ENCODE measurements at places on chromosomes 11 and 22.

- no peak for DNase-seq
Observed at GRCh38 chr11:107592813-107593212, 1.9 kb downstream of the ELMOD1 start.

- no peak for DNase-seq
Observed at GRCh38 chr11:104159356-104159755, 4.6 kb downstream of the PDGFD start.

GRCh38 chr22:49334449-49334789 lies 493.3 kb downstream of the BRD1 start:
- no peak for DNase-seq

DNA sequence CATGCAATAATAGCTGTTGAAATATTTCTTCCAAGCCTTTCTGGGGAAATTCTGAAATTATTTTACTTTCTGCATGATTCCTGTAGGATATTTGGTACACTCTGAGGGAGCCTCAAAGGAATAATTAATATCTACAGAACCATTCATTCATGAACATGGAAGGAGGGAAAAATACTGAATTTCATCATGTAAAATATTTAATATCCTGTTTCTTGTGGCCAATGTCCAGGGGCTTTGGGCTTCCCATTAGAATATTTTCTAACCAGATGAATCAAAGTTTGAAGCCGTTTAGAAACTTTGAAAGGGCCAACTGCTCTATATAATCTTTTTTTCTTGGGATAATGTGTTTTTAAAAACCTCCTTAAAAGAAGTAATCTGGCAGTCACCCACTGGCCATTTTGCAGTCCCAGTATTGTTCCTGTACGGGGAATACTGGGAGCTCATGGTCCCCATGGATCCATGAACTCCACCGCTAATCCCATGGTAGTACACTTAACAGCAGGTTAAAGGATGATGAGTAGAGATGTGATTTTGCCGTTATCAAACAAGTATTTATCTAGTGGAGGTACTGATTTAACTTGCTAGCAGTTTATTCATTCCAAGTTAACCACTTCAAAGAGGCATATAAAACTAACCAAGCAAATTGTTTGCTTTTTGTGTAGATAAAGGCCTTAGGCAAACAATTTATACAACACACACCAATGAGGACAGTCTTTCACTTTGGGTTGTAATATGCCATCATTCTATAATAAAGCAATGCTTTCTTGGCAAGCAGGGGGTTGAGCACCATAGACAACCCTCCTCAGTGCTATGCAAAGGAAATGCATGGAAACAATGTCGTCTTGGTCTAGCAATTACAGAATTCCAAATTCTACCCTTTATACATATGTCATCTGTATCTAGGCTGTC lies 34.5 kb upstream of the BLID start:
- no peak for DNase-seq

DNA sequence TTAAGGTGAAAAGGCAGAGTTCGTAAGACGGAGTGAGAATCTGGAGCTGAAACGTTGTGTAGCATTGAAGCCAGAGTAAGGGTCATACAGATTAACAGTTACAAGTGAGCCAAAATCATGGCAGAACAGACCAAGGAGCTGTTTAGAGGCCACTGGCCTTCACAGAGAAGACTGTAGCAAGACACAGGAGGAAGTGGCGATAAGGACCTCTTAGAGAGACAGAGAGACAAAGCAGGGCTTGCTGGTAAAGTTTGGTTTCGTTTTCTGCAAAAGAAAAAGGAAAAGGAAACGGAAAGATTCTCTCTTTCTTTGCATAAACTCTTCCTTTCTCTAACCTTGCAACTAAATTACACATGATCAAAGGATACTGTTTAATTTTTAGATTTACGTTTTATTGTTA lies 83.0 kb downstream of the AASDHPPT start:
- DNase-seq, result peak; percentile 4

DNA sequence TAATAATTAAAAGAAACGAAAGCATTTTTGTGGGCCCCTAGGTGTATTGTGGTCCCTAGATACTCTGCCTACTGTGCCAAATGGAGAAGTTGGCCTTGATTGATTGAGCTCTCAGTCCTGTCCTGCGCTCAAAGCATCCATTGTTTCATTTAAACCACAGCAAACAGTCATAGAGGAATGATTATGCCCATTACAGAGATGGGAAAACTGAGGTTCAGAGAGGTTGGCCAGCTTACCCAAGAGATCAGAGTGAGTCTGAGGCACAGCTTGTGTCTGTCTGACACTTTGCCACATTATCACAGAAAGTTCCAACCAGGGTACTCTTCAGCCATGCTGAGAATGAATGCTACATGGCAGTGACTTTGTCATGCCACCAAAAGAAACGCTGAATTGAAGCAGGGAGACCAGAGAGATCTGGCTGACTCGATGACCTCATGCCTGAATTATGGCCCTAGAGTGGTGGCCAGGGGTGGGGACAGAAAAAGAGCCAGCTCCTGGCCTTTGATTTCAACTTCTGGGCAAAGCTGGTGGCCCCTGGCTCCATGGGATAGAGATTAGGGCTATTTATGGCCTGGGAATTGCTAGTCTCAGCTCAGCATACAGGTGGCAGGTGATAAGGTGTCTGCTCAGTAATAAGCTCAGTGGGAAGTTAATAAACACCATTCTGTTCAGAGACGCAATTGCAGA lies 180.5 kb downstream of the MIAT start:
- no peak for DNase-seq

GRCh38 chr11:19848219-19848618 lies 135.6 kb downstream of the NAV2 start:
- no peak for DNase-seq

GRCh38 chr11:110991661-110992355 lies 253.7 kb upstream of the POU2AF2 start:
- DNase-seq, result no peak

GRCh38 chr11:31872076-31872443 lies 60.9 kb upstream of the PAX6 start:
- DNase-seq, result no peak

GRCh38 chr11:798093-798713 lies at the start of gene SLC25A22:
Gene SLC25A22 (minus strand): TSS chr11:798281. CDS start chr11:795006, 3,275 bp downstream.
- peak; percentile 88 for DNase-seq

- DNase-seq, result no peak
Observed at GRCh38 chr11:30774496-30775232, 188.5 kb upstream of the MPPED2 start.

GRCh38 chr11:61526956-61527731 lies 18.6 kb downstream of the LRRC10B start:
- DNase-seq, result no peak

- no peak for DNase-seq
Observed at GRCh38 chr11:113281052-113281725, 33.2 kb upstream of the TTC12 start.

DNA sequence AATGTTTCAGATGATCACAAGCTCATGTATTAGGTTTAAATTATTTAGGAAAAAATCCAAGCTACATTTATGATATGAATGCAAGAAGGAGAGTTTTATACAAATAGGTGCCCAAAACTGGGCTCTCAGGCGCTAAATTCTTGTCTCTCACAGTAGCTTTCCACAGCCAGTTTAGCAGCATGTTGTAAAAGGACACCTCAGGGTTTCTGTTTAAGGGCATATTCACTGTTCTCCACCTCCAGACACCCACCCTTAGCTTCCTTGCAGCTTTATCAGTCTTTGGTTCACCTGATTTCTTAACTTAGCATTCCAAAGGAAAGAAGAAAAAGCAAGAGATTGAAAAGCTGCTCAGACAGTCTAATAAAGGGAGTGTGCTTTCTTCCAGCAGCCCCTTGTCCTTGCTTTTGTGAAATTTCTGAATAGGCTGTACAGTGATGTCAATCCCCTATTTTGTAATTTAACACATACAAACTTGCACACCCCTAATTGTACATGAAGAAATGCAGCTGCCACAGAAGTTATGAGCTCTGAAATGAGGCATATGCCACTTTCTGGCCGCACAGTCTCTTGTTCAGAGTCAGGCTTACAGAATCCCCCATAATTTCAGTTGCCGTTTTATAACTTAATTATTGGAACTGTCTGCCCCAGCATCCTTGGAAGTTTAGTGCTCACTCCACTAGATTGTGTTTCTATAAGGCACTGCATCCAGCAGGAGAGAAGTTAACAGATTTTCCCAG lies 262.1 kb downstream of the DDX10 start:
- DNase-seq, result no peak

DNA sequence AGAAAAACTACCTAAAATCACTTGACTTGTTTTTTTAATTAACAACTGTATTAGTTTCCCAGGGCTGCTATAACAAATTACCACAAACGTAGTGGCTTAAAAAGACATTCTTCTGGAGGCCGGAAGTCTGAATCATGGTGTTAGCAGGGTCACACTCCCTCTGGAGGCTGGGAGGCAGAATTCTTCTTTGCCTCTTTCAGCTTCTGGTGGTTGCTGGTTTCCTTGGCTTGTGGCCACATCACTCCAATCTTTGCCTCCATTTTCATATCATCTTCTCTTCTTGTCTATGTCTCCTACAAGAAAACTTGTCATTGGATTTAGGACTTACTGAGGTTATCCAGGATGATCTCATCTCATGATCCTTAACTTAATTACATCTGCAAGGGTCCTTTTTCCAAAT lies 7.4 kb upstream of the INCENP start:
- no peak for DNase-seq

- no peak for DNase-seq
Observed at GRCh38 chr11:2127482-2128129, 11.6 kb downstream of the IGF2 start.

DNA sequence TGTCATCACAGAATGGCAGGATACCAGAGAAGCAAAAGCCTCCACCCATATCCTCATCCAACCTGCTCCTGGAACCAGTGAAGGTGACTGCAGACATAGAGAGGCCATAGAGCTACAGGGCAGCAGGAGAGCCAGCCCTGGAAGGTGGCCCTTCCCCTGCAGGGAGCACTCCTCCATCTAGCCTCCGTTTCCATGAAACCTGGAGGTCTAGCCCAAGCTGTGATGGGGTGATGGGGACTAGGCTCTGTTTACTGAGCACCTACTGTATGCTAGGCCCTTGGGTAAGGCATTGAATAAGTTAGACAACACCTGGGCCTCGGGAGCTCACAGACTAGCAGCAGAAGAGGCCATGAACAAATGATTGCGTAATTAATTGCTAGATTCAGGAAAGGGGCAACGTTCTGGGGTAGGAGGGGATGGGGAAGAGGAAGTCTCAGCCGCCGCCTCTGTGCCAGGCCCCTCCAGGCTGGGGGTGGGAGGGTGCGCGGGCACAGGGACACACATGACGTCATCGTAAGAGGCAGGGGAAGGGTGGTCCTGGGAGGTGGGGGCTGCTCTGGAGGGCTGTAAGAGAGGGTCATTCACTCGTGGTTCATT lies 784 bp upstream of the SYNGR1 start:
- DNase-seq, result no peak

GRCh38 chr11:14809466-14809865 lies 82.6 kb downstream of the CYP2R1 start:
- no peak for DNase-seq

DNA sequence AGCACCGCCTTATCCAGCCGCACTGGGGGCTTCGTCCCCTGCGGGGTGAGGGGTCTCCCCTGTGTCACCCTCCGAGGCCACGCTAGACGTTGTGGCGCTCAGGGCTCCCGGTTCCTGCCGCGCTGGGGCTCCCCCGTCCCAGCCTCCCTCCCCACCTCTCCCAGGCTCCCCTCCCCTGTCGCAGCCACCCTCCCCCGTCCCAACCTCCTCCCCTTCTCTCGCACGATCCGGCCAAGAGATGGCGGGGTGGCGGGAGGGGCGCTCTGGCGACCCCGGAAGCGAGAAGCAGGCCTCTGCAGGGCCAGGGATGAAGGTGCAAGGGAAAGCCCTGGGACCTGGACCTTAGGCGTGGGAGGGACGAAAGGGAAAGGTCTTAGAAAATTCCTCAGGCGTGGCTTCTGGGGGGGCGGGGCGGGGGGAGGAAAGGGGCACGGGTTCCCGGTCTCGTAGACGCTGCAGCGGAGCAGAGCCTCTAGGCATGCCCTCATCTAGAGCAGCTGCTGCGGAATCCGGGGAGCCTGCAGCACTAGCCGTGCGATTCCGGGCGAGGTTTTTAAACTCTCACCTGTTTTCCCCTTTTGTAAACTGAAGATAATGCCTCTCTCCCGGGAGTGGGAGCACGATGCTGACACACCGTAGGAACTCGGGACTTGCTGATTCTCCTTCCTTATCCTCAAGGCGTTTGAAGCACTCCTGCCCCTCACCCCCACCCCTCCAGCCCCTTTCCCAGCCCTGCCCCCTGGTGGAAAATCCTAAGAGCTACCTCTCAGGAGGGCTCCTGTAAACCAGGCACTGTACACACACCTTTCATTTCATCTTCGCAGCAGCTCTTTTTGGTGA lies 14.4 kb downstream of the KCNJ5 start:
- DNase-seq, result peak; percentile 15

DNA sequence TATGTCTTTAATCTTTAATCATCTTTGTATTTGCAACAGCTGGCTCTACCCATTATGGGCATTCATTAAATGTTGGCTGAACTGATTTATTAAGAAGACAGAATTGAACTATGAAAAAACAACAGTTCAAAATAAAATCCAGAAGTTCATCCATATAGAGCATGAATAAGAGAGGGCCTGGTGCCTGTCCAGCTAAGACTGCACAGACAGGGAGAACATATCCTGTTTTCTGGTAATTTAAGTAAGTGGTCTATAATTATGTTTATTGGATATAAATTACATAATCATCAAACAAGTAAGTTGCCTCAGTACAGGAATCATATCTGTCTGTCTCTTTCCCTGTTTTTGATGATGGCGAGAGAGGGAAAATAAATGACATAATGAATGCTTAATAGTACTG lies 137.2 kb downstream of the RBFOX2 start:
- no peak for DNase-seq

DNA sequence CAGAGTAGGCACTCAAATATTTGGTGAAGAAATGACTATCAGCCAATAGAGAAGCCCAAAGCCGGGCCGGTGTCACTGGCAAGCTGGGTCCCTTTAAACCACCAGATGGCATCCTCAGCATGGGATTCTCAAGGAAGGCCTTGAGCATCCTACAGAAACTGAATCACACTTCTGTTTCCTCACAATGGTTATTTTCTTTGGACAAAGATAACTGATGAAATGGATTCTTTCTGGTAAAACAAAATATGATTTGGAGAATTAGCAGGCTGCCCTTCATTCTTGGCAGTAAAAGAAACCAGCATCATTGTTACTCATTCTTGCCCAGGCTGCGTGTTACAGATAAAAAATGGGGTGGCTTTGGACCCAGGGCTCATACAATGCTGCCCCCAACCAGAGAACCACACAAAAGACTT lies 30.3 kb upstream of the ASPHD2 start:
- DNase-seq, result peak; percentile 72

- DNase-seq, result no peak
Observed at GRCh38 chr11:102544594-102544993, 14.0 kb upstream of the MMP7 start.

- DNase-seq, result peak; percentile 78
Observed at GRCh38 chr11:78564490-78565467, 9.9 kb downstream of the NARS2 start.

- DNase-seq, result no peak
Observed at GRCh38 chr22:37353839-37354238, 71.5 kb downstream of the CYTH4 start.
